ENCODE measurements at places on chromosomes 4 and X.

- no peak for DNase-seq
Measured at GRCh38 chr4:95290702-95291101, 258.1 kb downstream of the UNC5C start.

DNA sequence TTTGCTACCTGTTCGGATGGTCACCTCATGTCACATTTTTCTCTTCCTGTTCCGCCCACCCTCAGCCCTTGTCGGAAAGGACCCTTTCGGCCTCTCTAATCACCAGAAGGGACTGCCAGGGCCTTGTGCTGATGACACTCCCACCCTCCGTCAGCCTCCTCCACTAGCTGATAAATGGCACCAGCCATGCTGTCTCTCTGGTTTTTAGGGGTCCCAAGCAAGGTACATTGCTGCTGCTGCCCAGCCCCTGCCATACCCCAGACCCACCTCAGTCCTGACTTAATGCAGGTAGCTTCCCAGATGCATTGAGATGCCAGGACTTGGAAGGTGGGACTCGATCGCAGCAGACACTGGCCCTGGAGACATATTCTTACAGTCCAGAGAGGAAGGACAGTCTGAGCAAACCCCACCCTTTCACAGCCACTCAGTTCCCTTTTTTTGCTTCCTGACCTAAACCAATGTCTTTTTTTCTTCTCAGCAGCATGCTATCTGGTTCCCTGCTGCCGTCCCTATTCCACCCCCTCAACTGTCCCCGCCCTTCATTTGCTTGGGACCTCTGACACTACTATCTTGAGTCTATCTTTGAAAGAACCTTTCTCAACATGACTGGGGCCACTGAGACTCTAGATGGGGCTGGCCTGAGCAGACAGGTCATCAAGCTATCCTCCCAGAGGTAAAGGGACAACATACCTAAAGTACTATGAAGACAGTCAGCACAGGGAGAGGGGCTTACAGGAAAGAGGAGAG, at the start of gene BTK:
Gene BTK, minus strand, starts transcription at position 397 of the 747 bp plus-strand sequence. CDS start 10,907 bp downstream, outside the sequence.
- DNase-seq = no peak

DNA sequence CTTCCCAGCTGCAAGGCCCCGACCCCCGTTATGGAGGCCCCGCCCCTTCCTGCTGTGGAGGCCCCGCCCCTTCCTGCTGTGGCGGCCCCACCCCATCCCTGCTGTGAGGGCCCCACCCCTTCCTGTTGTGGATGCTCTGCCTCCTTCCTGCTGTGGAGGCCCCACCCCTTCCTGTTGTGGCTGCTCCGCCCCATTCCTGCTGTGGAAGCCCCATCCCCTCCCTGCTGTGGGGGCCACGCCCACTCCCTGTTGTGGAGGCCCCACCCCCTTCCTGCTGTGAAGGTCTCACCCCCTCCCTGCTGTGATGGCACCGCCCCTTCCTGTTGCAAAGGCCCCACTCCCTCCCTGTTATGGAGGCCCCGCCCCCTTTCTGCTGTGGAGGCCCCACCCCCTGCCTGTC, 104.9 kb upstream of the PSAPL1 start:
- no peak for DNase-seq

DNA sequence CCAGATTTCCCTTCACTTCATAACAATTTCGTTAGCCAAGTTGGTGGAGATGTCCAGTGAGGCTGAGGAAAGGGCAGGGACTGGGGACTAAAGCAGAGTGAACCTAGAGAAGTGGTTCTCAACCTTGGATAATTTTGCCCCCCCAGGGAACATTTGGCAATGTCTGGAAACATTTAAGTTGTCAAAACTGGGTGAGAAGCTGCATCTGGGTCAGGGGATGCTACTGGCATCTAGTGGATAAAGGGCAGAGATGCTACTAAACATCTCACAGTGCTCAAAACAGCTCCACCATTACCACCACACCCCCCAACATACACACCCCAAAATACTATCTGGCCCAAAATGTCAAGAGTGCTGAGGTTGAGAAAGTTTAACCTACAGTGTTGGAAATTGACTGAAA, 32.0 kb upstream of the FGF16 start:
- DNase-seq = no peak

GRCh38 chrX:153703036-153703370, 15.3 kb downstream of the SLC6A8 start:
- DNase-seq = no peak

GRCh38 chr4:169963998-169964397, 62.2 kb downstream of the MFAP3L start:
- DNase-seq = no peak

- DNase-seq = no peak
Measured at GRCh38 chr4:17780501-17781299, 721 bp downstream of the FAM184B start.

- DNase-seq = no peak
Measured at GRCh38 chr4:40587826-40588225, 41.8 kb downstream of the RBM47 start.

- no peak for DNase-seq
Measured at GRCh38 chr4:156223985-156224384, 270.3 kb upstream of the CTSO start.

DNA sequence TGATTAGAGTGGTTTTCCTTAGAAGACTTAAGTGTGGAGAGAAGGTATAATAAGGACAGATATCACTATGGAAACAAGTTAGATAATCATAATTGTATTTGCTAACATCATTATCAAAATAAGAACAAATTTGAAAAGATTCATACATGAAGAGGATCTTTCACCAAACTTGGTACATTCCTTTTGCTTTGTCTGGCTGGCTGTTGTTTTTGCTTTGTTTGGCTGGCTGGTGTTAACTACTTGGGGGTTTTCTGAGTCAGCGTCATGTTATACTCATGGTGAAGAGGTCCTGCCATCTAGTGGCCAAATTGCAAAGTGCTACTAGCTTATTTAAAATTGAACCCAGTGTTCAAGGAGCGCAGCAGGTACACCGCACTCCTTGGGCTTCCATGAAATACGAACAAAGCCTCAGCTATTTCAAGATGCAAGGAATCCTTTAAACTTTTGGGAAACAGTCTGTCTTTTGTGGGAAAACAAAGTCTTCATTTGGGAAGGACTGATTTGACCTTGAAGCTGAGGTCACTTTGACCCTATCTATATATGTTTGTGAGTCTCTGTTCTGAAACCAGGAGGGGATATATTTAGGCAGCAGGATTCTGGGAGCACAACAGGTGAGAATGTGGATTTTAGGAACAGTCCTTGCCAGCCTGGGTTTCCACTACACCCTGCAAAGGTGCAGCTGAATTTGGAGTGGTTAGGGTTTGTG, 129.7 kb downstream of the PLS3 start:
- DNase-seq = peak; percentile 14

- no peak for DNase-seq
Measured at GRCh38 chr4:179927473-179927872, 2315.7 kb upstream of the TENM3 start.

GRCh38 chr4:119037709-119038108, 97.9 kb upstream of the MYOZ2 start:
- no peak for DNase-seq

DNA sequence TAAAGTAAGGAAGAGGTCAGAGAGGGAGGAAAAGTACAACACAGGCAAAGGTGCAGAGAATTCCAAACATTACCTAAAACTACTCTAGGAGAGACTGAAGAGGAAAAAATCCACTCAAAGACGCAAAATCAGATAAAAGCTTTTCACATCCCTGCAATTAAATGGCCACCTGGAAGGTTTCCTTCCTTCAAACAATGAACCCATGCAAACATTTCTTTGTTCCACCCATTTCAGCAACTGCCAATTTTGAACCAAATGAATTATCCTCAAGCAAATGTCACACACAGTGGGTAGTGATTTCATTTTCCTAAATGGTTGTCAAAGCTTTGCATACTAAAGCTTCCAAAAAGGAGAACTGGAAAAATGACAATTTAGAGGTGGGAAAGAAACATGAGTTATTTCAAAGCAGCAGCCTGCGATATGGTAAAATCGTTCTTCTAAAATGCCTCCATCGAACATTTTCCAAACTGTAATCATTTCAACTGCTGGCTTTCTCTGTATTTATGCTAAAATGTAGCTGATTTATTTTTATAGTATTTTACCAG, 45.0 kb downstream of the APBB2 start:
- no peak for DNase-seq

GRCh38 chr4:94577136-94577535, 125.4 kb downstream of the PDLIM5 start:
- peak; percentile 22 for DNase-seq

DNA sequence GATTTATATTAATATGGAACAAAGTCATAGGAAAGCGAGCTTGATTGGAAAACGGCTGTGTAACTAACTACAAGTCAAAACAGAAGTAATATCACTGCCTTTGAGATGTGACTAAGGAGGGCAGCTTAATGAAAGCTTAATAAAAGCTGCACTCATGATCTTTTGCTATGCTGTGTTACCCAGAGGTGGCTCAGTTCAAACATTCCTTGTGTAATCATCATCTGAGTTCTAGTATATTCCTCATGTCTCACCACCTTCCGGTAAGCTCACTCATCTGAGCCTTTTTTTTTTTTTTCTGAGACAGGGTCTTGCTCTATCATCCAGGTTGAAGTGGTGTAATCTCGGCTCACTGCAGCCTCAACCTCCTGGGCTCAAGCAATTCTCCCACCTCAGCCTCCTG, 5.0 kb downstream of the GRPEL1 start:
- DNase-seq = no peak

- no peak for DNase-seq
Measured at GRCh38 chrX:79110731-79111130, 33.8 kb upstream of the GPR174 start.

DNA sequence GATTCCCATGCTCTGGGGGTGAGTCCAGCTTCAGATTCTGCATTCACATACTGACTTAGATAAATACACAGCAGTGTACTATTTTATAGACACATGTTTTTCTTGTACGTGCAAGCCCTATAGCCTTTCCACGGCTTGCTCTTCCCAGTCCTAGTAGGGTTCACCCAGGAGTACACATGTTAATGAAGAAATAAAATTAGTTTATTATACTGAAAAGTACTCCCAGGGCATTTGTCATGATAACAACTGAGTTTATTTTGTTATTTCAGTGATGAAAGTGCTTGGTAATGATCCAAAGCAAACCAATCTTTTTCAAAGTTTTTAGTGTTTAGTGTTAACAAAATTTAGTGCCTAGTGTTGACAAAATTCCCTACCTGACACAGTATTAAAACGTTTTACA, 21.3 kb downstream of the MAPK10 start:
- DNase-seq = no peak

- DNase-seq = no peak
Measured at GRCh38 chrX:137195991-137196390, 162.2 kb upstream of the GPR101 start.

DNA sequence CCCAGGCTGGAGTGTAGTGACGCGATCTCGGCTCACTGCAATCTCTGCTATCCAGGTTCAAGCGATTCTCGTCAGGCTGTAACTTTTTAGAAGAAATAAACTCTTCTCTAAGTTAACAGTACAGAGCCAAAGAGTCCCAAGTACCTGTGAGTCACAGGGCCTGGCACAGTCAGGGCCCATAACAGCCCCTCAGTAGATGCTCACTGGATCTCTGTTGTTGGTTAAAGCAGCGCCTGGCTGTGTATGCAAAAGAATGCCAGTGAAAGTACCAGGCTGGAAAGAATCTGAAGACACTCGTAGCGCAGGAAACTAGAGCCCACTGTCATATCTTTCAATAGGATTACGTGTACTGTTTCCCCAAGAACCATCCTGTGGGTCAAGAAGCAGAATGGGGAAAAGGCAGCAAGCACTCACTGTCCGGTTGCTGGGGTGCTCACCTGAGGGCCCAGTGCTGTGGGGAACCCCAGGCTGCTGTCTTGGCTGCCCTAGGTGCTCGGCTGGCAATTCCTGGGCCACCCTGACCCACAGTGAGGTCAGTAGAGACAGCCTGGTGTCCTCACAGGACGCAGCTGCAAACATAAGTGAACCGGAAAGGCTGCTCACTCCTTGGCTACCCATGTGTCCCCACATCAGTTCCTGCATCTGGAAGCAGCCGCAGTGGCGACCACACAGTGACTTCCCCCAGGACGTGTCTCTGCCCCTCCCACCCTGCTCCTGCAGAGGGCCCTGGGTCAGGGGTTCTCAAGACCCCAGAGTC, 3.1 kb upstream of the SLBP start:
- DNase-seq = no peak

DNA sequence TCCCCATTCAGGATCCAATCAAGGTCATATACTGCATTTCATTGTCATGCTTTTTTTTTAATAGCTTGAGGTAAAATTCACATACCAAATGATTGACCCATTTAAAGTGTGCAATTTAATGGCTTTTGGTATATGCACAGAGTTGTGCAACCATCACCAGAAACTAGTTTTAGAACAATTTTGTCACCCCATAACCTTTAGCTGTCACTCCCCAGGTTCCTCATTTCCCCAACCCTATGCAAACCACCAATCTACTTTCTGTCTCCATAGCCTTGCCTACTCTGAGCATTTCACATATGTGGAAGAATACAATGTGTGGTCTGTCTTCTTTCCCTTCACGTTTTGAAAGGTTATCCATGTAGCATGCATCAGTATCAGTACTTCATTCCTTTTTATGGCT, 1.4 kb upstream of the SMAD1 start:
- no peak for DNase-seq

DNA sequence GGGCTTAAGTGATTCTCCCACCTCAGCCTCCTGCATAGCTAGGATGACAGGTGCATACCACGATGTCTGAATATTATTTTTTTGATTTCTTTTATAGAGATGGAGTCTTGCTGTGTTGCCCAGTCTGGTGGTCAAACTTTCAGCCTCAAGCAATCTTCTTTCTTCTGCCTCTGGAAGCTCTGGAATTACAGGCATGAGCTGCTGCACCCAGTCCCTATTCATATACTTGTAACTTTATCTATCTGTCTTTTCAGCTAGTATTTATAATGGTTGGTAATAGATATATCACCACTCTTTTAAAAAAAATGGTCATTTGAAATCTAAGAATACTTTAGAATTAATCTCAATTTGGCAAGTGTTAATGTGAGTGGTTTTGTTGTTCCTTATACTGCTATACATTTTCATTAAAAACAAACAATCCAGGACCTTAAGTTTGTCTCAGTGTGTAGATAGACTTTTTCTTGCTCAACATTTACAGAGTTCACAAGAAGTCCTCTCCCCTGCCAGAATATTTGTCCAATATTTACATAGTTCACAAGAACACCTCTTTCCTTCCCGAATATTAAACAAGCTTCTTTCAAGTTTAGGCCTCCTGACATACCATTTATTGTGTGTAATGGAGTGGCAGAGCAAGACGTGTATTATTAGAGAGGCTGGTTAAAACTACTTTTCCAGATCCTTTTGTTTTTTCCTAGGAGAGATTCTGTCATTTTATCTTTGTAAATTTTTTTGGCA, 1197.4 kb upstream of the ADGRL3 start:
- DNase-seq = no peak

DNA sequence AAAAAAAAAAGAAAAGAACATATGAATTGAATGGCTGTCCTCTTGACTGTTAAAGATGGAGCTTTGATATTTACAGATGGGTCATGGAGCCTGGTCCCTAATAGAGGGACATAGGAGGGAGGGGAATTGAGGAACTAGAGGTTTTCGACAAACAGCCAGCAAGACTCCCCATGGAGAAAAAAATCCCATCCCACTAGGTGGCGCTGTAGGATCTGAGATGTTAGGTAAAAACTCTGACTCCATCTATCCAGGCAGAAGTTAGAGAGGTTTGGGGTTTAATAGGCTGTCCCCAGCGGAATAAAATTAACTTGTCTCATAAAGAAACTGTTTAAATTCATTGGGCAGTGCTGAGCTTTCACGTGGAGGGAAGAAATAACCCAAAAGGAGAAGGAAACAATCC, 45.9 kb downstream of the HMGB2 start:
- DNase-seq = no peak
